CD4-positive, alpha-beta memory T cell (primary cell): ENCODE measurements at places on chromosomes 11 and 22. TPM values are rescaled to one million over a fixed set of nuclear protein-coding genes. Genes with fewer than 3 reads are reported as not detected.

The OR5B21 gene
- polyA plus RNA-seq = not detected

The PKDREJ gene
- not detected for polyA plus RNA-seq

The MS4A2 gene
- not detected for polyA plus RNA-seq

DNA sequence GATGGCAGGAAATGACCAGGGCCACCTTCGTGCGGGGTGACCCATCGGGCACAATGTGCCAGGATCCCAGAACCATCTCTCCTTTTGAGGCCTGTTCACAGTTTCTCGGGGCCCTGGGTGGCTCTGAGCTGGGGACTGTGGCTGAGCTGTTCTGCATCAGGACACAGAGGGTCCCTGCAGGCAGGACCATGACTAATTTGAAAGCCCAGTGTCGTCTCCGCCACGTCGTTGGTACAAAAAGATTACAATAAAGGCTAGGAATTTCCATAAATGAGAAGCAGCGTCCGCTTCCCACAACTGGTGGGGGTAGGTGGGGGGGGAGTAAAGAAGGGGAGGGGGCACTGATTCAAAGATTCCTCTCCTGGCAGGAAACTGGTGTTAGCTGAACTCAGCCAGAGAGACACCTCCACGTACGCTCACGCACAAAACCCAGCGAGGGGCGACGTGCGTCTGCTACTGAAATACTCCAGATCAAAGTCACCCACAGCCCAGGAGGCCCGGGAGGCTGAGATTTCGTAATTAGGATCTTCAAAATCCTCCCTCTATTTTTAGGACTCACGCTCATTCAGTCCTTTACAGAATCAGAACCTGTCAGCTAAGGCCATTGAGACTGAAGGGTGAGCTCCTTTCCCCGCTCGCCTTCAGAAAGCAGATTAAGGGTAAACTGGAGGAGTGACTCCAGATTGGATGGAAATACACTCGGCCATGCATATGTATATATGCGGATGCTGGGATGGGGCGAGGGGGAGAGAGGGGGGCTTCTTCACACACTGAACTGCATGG lies 11.0 kb downstream of the MN1 start:
- H3K4me3 ChIP-seq = no peak overlapping the region
- H3K36me3 ChIP-seq = no peaks in the 10 kb centered on the region
- no peak for DNase-seq
- no peaks in the 10 kb centered on the region for H3K27me3 ChIP-seq
- no peak overlapping the region for H3K27ac ChIP-seq
- H3K4me1 ChIP-seq = no peaks in the 10 kb centered on the region

DNA sequence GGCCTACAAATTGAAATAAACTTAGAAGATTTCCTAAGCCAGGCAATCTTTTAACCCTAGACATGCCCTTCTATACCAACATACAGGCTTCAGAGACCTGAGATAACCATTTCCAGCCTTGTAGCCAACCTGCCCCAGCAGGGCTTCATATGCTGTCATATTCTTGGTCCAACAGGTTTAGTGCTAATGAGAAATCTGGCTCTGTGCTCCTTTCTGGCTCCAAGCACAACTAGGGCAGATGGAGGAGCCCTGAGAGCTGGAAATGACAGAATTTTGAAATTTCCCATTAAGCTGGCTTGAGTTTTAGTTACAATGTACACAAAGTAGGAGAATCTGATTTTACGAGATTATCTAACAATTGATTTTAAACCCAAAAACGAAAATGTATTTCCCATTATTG lies 323.0 kb upstream of the CCDC90B start:
- no peak overlapping the region for H3K4me3 ChIP-seq
- H3K4me1 ChIP-seq = no peaks in the 10 kb centered on the region
- no peak overlapping the region for H3K27ac ChIP-seq
- no peaks in the 10 kb centered on the region for H3K36me3 ChIP-seq

DNA sequence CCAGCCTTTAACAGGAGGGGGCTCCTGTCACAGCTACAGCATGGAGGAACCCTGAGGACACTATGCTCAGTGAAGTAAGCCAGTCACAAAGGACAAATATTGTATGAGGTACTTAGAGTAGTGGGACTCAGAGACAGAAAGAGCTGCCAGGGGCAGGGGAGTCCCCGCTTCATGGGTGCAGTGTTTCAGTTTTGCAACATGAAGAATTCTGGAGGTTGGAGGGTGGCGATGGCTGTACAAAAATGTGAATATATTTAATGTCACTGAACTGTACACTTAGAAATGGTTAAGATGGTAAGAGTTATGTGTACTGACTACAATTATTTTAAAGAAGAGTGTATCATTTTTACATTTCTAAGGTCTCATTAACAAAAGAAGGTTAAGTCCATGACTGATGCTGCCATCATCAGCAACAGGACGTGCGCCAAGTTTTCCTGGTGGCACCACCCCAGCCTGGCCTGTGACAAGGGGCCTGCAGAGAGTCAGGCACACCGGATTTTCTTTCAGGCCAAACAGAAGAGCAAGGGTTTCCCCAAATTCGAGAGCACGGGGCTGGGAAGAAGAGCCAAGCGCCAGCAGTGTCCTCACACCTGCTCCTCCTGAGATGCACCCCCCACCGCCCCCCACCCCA lies 22.1 kb downstream of the YPEL1 start:
- no peaks in the 10 kb centered on the region for H3K36me3 ChIP-seq
- no peaks in the 10 kb centered on the region for H3K4me1 ChIP-seq
- no peaks in the 10 kb centered on the region for H3K27me3 ChIP-seq
- H3K4me3 ChIP-seq = no peak overlapping the region
- DNase-seq = no peak
- no peak overlapping the region for H3K27ac ChIP-seq

DNA sequence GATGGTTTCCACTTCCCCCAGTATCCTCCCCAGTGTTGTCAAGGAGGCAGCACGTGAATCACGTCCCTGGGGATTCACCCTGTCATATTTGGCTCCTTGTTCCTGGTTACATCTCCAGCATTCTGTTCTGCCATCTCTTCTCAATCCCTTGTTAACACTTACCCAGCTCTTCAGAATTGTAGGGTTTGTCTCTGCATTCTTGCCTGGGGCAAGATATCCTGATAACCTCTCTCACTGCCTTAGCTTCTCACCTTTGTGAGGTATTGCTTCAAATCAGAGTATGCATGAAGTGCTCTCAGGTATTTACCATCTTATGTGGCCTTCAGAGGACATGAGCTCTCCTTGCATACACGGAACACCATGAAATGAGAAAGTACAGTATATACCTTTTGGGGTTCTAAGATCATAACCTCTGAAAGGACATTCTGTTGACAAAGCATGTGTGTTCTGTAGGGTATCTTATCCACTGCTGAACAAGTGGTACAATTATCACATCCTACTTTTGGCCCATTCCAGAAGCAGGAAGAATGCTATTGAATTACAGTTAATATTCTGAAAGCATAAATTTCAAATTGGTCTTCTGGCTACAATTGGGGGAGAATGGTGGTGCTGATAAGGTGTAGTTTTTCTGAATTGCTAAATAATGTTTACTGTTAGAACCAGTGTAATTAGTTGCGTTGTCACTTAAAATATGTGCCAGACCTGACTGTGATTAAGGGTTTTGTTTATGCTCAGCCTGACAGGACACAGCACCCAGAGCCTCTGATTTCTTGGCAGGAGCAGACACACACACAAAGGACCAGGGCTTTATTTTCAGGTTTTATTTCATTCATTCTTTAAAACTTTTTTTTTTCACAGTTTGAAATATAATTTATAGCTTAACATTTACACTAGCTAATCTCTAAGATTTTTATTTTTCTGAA lies 32.7 kb downstream of the VSTM5 start:
- H3K27me3 ChIP-seq = no peaks in the 10 kb centered on the region
- DNase-seq = no peak
- H3K27ac ChIP-seq = no peak overlapping the region
- no peaks in the 10 kb centered on the region for H3K4me1 ChIP-seq

DNA sequence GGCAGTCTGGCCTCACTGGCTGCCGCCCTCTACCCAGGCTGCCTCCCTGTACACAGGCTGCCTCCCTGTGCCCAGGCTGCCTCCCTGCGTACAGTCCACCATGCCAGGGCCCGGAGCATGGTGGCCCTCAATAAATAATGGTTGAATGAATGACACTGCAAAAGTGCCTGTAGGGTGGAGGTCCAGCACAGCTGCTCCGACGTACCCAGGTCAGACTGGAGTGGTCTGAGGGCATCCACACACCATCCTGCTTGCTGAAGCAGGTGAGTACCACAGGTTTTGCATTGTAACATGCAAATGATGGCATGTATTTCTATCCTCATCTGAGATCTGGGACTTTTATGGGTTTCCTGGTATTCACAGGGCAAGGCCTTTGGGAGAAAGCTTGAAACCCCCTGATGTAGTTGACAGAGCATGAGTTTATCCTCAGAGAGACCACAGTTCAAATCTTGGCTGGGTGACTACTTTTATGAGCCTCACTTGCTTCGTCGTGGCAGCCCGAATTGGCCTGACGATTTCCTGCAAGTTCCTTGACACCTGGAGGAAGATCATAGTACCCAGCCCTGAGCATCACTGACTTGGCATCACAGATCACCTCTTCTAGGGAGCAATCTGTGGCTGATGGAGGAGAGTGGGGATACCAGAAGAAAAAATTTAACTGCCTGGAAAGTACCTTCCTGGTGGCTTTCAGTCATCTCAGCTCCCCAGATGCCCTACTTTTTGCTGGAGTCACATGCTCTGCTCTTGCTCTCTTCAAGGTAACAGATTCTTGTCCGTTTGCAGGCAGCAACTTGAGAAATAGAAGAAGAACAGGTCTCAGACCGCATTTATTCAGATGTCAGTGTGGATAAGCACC lies 16.0 kb upstream of the CYB5R3 start:
- no peak for DNase-seq
- no peak overlapping the region for H3K4me3 ChIP-seq
- no peaks in the 10 kb centered on the region for H3K36me3 ChIP-seq
- H3K27ac ChIP-seq = no peak overlapping the region

DNA sequence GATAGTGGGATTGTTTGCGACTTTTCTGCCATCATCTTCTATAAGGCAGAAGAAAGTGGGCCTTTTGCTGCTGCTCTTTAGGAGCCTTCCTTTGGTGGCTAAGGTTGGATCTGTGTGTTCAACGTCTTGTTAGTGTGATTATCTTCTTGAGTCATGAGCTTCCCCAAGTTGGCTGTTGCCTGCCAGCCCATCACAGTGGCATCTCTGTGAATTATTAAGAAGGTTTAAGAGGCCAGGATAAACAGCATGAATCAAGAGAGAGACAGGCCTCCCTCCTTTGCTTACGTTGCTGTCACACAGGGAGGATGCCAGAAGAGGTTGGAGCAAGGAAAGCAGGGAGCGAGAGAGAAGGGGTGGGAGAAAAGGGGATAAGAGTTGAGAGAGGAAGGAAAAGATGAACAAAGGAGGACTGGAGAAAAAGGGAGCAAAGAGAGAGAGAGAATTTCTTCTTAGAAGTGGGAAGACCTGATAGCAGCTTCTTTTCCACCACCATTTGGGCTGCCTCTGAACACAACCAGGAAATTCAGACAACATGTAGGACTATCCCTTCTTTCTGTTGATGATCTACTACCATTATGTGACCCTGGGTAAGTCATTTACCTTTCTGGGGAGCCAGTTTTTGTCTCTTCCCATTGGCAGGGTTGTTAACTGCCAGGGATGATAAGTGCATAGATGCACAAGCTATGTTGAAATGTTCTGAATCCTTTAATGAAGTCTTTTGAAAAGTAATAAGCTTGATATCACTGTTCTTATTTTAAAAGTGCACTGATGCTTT lies 126.5 kb downstream of the NAV2 start:
- DNase-seq = no peak
- H3K4me1 ChIP-seq = no peaks in the 10 kb centered on the region
- H3K4me3 ChIP-seq = no peak overlapping the region
- H3K36me3 ChIP-seq = no peaks in the 10 kb centered on the region

- H3K36me3 ChIP-seq = no peaks in the 10 kb centered on the region
- no peak overlapping the region for H3K4me3 ChIP-seq
- H3K4me1 ChIP-seq = no peaks in the 10 kb centered on the region
These were observed 947.8 kb upstream of the CCDC90B start for GRCh38 chr11:84234011-84234410.

- no peaks in the 10 kb centered on the region for H3K4me1 ChIP-seq
- H3K27ac ChIP-seq = no peak overlapping the region
- no peaks in the 10 kb centered on the region for H3K36me3 ChIP-seq
- H3K27me3 ChIP-seq = no peaks in the 10 kb centered on the region
- no peak for DNase-seq
These were observed 371.1 kb downstream of the RAB38 start for GRCh38 chr11:87804176-87804575.

DNA sequence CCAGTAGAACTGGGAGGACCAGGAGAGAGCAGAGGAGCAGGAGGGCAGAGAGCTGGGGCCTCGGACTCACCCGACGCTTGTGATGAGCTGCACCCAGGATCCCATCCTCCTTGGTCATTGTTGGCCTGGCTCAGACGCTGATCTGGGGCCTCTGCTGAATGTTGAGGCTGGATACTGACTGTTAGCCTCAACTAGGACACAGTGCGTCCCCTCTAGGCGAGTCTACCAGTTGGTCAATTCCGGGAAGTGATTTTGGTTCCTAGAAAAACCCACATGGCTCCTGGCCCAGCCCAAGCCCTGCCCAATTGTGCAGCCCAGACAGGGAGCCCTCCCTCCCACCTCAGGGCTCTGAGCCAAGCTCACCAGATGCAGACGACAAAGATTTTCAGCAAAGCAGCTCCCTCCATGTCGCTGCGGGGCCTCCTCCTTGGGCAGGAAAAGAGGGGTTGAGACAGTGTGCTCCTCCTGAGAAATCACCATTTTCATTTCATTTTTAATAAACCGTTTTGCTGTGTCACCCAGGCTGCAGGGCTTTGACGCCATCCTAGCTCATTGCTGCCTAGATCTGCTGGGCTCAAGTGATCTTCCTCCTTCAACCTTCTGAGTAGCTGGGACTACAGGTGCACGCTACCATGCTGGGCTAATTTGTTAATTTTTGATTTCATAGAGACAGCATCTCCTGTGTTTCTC lies at the start of gene APOL4:
Gene APOL4, minus strand, starts transcription at position 180 of the 690 bp plus-strand sequence. Its CDS starts 75 bp downstream, at position 105.
- no peak for DNase-seq
- no peaks in the 10 kb centered on the region for H3K27me3 ChIP-seq
- H3K4me3 ChIP-seq = no peak within 1 kb of the TSS
- no peaks in the 10 kb centered on the region for H3K4me1 ChIP-seq
- no peaks in the 10 kb centered on the region for H3K36me3 ChIP-seq

DNA sequence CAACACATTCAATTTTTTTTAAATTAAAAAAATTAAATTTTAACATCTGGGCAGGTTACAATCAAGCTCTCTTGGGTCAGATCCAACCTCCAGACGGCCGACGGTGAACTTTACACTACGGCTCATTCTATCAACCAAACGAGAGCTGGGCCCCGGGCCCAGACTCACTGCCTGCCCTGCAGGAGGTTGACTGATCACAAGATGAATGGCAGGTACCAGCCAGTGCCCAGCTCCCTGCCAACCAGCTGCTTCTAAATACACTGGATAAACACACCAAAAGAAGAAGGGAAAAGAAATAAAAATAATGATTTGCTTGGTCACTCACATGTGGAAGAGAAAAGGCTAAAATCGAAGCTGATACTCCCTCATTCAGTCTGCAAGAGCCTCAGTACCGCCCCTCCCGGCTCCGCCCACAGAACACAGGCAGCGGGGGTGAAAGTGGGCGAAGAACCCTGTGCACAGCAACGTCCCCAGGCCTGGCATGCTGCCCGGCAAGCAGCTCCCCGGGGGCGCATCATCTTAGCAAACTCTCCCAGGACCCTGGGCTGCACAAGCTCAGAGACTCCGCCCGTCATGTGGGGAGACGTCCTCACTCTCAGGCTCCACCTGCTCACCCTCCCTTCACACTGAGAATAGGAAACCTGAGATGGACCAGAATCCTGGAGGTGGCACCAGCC lies 303.4 kb downstream of the SHANK2 start:
- no peak for DNase-seq
- no peak overlapping the region for H3K4me3 ChIP-seq
- H3K4me1 ChIP-seq = no peaks in the 10 kb centered on the region
- no peak overlapping the region for H3K27ac ChIP-seq
- no peaks in the 10 kb centered on the region for H3K36me3 ChIP-seq
- H3K27me3 ChIP-seq = no peaks in the 10 kb centered on the region

- no peaks in the 10 kb centered on the region for H3K4me1 ChIP-seq
- no peaks in the 10 kb centered on the region for H3K27me3 ChIP-seq
- no peak for DNase-seq
These were observed 219.7 kb downstream of the CNTN5 start for GRCh38 chr11:99240192-99241030.
